AG04449 (cell line): ENCODE measurements at places on chromosomes 6 and 20.

GRCh38 chr6:41047745-41048732 is 5.0 kb upstream of the APOBEC2 start:
- DNase-seq: no peak

GRCh38 chr6:141415896-141416295 is 716.8 kb upstream of the GJE1 start:
- no peak for DNase-seq

DNA sequence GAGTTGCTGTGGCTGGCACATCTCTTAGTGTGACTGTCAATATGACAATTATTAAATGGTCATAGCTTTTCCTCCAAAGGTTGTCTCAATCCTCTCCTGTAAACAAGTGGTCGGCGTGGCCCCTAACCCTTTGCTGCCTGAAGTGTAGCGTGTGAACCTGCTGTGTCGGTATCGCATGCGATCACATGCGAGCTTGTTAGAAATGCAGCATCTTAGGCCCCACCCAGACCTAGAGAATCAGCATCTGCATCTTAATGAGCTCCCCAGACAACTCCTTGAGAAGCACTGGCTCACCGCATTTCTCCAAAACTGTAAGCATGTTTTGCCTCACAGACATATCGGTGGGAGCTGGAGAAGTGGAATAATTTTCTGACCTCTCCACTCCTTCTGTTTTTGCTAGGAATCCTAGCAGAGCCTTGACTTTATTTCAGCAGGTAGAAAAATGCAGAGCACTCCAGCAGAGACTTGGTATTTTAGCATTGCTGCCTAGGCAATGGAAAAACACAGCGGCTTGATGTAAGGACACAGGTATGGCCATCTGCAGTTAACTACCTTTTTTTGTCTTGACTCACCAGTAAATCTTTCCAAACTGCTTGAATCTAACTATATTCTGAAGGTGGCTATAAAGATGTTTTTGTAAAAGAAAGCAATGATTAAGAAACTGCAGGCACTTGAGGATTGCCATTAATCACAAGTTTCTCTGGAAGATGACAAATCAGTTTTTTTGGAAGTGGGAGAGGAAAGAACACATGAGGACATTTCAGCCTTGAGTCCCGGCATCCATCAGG is 67.6 kb downstream of the PSMG4 start:
- DNase-seq: no peak

DNA sequence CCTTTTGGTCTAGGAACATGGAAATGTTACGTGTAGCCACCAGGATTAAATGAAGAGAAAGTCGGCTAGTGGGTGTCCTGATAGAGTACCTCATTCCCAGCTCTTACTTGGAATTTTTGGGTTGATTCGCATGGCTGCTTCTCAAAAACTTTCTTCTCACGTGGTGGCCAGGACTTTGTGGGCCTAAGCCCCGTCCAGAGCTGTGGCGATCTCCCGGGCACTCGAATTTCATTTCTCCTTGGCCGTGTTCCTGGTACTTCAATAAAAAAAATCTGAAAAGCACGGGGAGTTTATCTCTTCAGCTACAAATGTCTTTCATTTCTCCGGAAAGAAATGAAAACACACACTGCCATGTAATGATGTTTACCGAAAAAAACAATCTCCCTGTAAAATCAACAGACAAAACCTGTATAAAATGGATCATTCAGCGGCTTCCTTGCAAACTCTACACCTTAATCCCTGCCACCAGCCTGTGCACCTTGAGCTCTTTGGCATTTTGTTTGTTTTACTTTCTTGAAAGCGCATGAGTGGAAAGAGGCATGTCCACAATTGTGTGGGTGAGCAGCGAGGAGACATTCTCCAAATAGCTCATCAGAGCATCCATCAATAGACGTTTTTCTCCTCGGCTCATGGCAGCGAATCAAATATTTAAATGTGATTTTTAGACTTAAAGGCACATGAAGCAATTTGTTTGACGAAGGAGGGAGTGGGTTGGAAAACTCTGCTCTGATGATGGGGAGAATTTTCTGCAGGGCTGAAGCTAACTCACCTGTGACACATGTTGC is 173.1 kb downstream of the TFAP2C start:
- DNase-seq: no peak

GRCh38 chr20:1652960-1653359 is 4.6 kb downstream of the SIRPG start:
- DNase-seq: no peak

DNA sequence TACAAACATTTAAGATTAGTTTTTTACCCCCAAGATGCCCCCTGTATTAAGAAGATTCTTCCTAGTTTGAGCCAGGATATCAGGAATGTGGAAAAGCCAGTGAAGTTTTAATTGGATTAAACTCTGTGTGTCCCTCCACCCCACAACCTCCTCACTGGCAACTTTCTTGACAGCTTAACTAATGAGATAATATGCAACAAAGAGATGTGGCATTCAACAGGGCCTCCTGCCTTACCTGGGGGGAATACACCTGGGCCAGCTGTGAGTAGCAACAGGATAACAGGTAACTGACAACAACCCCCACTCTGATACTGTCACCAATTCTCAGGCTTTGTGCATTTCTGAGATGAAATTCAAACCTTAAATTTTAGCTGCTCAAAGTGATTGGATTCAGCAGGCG is 512.3 kb downstream of the TFAP2B start:
- DNase-seq: no peak

DNA sequence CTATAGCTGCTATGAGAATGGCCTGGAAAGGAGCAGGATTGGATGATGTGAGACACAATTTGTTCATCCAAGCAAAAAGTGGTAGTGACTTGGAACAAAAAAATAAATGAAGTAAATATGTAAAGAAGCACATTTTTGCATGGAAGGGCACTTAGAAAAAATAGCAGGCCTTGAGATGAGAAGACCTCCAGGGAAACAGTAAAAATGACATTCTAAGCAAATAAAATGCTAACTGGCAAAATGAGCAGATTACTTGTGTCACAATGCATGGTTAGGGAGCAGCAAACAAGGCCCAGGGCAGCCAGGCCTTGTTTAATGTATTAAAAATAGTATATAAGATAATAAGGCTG is 19.8 kb upstream of the COX7A2 start:
- no peak for DNase-seq

DNA sequence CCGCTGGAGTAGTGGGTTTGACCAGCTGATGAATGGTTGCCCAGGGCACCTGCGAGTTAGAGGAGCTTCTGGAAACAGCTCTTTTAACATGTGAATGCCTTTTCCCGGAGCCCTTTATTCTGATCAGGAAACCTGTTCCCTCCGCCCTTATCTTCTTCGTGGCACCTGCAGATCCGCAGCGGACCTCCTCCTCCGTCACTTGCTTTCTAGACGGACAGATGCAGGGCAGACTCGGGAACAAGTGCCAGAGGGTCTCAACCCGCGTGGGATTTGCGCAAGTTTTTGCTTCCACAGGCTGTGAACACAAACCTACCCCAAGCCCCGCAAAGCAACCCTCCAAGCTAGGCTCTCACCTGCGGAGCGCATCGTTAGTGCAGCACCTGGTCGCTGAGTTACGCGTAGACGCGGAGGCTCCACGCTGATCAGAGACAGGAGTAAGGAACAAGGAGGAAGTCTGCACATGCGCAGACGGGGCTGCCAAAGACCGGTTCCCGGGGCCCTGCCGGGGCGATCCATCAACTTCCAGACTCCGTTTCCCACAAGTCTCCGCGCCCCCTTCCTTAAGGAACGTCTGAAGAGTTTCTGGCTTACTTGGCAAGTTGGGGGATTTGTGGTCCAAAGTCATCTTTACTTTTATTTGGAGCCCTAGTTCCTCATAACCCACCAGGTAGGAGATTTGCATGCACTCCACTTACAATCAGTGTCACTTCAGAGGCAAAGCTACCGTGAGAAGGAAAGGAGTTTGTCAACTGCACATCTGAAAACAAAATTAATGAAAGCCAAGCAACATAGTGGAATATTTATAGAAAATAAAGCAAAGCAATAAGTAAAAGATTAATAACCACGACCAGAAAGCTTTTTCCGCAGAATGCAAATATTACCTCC is 52.7 kb upstream of the ELMO2 start:
- no peak for DNase-seq

GRCh38 chr6:17584241-17584803 is 15.8 kb upstream of the FAM8A1 start:
- no peak for DNase-seq

GRCh38 chr20:59006864-59007664 is at the start of gene CTSZ:
TSS of gene CTSZ (minus strand) at chr20:59007254. CDS start at chr20:59007128, 126 bp downstream.
- no peak for DNase-seq

GRCh38 chr6:89483111-89483720 is 50.3 kb downstream of the ANKRD6 start:
- no peak for DNase-seq

DNA sequence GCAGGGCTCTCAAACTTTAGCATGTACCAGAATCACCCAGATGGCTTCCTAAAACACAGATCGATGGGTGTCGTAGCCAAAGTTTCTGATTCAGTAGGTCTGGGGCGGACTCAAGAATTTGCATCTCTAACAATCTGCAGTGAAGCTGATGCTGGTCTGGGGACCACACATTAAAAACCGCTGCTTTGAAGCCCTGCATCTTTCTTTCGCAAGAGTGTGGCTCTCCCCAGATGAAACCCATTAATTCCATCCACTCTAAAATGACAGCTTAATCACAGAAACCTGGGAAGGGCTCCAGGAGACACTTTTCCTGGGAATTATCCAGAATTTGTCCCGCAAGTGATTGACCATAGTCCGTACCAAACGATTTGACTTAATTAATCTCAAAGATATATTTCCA is 319.8 kb upstream of the PLCB4 start:
- DNase-seq: no peak

- DNase-seq: no peak
Measured at GRCh38 chr6:149962461-149963211, 1.1 kb upstream of the ULBP1 start.

GRCh38 chr6:167762259-167762962 is 64.3 kb upstream of the AFDN start:
- DNase-seq: no peak

- DNase-seq: no peak
Measured at GRCh38 chr6:135458051-135458450, 39.5 kb downstream of the AHI1 start.

- no peak for DNase-seq
Measured at GRCh38 chr6:40932366-40932765, 106.7 kb downstream of the UNC5CL start.

DNA sequence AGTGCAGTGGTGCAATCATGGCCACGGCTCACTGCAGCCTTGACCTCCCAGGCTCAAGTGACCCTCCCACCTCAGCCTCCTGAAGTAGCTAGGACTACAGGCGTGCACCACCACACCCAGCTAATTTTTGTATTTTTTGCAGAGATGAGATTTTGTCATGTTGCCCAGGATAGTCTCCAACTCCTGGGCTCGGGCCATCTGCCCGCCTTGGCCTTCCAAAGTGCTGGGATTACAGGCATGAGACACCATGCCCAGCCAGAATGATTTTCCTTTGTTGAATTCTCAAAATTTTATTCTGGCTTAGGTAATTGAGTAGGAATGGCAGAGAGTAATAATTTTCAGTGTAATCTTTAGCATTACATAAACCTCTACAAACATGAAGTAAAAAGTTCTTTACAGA is 37.1 kb downstream of the SLC16A10 start:
- DNase-seq: no peak

GRCh38 chr6:139433631-139434419 is 59.4 kb upstream of the CITED2 start:
- no peak for DNase-seq

GRCh38 chr6:33634946-33635345 is 13.8 kb downstream of the ITPR3 start:
- no peak for DNase-seq

DNA sequence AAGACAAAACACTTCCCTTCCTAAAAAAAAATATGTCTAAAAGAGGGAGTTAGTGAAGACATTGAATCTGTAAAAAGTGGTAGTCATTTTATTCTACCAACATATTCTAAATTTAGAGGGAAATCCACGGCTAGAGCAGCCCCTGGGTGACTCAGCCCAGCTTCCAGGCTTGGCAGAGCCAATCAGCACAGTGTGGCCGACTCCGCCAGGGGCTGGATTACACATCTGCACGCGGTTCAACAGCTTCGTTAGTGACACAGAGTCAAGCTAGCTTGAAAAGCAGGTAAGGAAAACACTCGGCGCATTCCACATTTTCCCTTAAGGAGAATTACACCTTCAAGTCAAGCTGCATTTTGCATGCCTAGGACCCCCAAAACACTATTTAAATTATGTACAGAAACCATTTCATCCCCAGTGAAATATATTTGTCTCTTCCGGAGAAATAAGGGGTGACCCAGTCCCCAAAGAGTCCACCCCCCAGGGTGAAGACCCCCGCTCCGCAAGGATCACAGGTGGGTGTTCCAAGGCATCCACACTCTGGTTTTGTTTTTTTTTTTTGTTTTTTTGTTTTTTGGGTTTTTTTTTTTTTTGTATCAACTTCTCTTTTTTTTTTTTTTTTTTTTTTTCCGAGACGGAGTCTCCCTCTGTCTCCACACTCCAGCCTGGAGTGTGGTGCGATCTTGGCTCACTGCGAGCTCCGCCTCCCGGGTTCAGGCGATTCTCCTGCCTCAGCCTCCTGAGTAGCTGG is 58.4 kb upstream of the ARID1B start:
- DNase-seq: no peak

DNA sequence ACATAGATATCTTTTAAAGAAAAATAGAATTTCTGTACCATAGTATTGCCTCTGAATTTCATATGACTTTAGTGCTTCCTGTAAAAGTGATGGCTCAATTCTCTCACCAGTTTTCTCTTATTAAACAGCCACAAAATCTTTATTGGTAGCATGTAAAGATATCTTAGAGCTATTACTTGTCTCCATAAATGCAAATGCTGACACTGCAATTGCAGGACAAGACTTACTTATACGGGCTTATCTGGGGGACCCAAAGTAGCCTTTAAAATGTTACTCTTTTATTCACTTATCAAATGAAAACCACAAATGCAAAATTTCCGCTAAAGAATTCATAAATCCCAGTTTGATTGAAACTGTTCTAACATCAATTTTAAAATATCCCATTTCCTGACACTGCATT is 287.1 kb upstream of the SPTLC3 start:
- no peak for DNase-seq

GRCh38 chr6:110874880-110875547 is 429 bp downstream of the AMD1 start:
- DNase-seq: no peak

GRCh38 chr6:125798734-125799508 is 8.2 kb downstream of the NCOA7 start:
- DNase-seq: no peak

- DNase-seq: no peak
Measured at GRCh38 chr20:45283551-45284057, 23.0 kb upstream of the RBPJL start.

DNA sequence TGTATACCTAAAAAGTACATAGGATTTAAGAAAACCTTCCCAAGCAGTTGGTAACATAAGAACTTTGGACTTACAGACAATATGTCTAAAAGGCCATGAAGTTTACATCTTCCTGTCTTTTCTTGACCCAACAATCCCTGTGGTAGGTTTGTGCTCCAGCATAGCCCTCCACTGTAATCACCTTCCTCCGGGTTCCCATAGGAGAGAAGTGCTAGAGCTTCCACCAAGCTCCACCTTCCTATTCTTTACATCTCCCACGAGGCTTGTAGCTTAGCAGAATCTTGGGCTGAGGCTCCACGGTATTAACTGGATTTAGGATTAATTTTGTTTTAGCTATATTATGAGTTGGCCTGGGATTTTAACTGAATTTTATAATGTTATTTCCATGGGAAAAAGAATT is 23.3 kb downstream of the ADGRG6 start:
- no peak for DNase-seq

GRCh38 chr6:147507162-147508041 is 1.1 kb upstream of the SAMD5 start:
- DNase-seq: no peak
